ENCODE measurements at places on chromosomes 3 and 15.
A peak's percentile ranks its signal among the peaks of the same experiment; 100 is the strongest.

DNA sequence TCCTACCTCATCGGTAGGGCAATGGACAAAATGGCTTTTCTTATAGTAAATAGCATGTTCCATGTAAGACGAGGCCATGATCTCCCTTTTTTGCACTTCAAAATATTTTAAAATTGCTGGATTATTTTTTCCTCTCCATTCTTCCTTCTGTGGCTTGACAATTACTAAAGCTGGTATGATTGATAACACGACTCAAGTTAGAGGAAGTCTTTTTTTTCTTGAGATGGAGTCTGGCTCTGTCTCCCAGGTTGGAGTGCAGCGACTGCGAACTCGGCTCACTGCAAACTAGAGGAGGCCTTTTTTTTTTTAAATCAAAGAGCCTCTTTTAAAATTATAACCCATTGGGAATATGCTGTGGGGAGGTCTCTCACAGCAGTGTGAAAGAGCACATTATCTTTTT is 124.5 kb upstream of the TBL1XR1 start:
- no peak for DNase-seq

- no peak for DNase-seq
Measured at GRCh38 chr3:196992461-196993065, 23.9 kb upstream of the PIGZ start.

GRCh38 chr3:191441687-191442086 is 19.3 kb upstream of the PYDC2 start:
- no peak for DNase-seq

GRCh38 chr3:28150465-28151206 is 90.8 kb upstream of the CMC1 start:
- peak; percentile 21 for DNase-seq

GRCh38 chr3:185439745-185440466 is 58.9 kb downstream of the TMEM41A start:
- no peak for DNase-seq

- no peak for DNase-seq
Measured at GRCh38 chr3:127915115-127915936, at the start of gene KBTBD12. Gene KBTBD12 (plus strand): TSS chr3:127915232. CDS start chr3:127923062, 7,830 bp downstream.

DNA sequence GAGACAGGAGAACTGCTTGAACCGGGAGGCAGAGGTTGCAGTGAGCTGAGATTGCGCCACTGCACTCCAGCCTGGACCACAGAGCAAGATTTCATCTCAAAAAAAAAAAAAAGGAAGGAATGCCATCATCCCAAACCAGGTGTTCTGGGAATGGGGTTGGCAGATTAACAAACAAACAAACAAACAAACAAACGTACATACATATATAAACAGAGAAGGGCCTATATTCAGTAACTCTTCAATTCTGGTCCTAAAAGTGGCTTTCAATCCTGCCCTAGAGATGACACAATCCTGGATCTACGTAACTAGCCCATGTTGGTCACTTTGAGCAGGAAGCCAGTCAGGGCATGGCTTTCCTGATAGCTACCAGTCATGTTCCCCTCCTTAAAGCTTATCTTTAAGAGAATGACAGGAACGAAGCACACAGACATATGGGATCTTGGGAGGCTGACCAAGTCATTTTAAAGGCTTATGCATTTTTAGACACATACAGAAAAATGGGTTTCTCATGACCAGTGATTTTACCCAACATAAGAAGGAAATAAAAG is 29.9 kb upstream of the RAB11A start:
- no peak for DNase-seq

DNA sequence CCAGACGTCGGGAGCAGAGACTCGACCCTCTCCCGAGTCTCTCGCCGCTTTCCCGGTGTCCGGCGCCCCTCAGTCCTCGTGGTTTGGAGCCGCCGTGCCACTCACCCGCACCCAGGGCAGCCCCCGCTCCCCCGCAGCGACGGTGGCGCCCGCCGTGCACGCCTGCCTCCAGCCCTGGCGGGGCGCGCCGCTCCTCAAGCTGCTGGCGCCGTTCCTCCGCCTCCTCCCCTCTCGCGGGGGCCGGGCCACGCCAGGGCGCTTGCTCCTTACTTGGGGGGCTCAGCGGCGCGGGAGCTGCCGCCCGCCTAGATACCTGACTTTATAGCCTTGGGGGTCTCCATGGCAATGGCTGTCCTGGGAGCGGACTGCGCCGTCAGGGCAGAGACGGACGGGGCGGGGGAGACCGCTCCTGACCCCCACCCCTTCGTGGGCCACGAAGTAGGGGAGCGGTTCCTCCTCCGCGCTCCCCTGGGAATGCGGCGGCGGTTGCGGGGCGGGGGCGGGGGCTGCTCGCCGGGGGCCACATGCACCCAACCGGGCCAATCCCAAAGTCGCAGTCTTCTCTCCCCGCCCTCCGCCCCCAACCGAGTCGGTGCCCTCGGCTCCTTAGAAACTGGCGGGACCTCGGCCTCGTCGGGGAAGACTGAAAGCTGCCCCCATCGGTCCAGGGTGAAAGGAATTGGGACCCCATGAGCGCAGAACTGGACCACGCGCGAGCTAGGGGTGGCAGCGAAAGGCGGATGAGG is at the start of gene ANKRD63:
ANKRD63 (minus strand) TSS at position 196 of the 746 bp plus-strand sequence. CDS start 478 bp downstream, outside the sequence.
- peak; percentile 65 for DNase-seq

- no peak for DNase-seq
Measured at GRCh38 chr3:194257916-194258668, 93.0 kb downstream of the CPN2 start.

DNA sequence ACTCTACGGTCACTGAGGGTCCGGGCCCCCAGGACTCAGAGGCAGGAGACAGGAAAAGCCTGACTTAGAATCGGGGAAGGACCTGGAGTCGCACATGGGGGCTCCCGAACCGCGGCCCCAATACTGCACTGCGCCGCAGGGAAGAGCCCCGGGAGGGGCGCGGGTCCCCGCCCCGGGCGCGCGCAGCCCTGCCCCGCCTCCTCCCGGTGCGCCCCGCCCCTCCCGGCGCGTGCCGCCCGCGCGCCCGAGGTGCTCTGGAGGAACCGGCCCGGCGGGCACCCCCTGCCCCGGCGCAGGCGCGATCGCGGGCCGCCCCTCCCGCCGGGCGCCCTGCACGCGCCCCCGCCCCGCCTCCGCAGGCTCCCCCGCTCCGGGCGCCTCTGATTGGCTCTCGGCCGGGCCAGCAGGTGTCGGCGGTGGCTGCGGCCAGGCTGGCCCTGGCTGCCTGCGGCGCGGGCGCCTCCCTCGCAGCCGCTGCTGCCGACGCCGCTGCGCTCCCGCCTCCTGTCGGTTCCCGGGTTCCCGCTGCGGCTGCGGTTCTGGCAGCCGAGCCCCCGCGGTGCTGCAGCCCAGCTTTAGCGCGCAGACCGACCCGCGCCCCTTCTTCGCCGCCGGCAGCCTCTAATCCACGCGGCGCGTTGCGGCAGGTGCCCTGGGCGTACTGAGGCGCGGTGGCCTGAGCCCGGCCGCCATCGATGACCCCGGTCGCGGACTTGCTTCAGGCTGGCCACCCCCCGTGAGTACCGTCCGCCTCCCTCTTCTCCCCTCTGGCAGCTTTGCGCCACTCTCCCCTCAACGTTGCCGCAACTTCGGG is at the start of gene MYRIP:
MYRIP (plus strand) TSS at position 429 of the 814 bp plus-strand sequence. CDS start 91,208 bp downstream, outside the sequence.
- peak; percentile 59 for DNase-seq

DNA sequence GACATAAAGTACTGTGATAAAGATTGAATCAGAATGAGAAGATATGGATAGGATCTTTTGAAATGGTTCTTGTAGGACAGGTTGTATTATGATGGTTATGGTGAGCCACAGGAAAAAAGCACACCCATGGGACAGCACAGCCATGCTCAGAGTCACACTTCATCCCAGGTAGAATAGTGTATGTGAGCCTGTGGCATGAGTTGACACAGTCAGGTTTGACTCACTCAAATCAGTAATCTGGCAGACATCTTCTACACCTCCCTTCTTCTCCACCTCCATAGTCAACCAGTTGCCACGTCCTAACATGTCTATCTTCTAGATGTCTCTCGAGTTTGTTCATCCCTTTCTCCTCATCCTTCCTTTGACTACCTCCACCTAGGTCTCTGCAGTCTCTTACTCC is 176.0 kb downstream of the RBMS3 start:
- DNase-seq, result no peak

DNA sequence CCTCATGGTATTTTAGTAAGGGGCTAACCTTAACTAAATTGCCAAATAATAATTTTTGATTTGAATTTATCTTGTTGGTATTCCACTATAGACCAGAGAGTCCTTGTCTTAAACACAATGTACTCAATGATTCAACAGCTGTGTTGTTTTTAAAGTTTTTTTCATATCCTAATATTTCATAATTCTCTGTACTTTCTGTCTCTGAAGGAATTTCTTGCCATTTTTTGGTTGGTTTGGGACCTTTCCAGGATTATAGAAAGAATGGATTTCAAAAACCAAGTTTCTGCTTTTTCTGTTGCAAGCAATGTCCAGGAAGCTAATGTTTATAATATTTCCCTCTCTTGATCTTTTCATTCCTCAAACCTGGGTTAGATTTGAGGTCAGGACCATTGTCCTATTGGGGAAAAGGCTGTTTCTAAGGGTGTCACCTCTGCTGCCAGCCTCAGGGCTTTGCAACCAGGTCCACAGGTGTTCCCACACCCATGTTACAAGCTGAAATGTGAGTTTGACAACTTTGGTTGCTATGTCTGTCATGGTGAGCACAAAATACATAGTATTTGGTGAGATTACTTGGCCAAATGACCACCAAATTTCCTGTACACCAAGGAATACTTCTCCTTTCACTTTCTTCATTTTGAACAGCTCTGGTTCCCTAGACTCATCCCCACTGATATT is 363.7 kb upstream of the RGMA start:
- DNase-seq, result no peak

DNA sequence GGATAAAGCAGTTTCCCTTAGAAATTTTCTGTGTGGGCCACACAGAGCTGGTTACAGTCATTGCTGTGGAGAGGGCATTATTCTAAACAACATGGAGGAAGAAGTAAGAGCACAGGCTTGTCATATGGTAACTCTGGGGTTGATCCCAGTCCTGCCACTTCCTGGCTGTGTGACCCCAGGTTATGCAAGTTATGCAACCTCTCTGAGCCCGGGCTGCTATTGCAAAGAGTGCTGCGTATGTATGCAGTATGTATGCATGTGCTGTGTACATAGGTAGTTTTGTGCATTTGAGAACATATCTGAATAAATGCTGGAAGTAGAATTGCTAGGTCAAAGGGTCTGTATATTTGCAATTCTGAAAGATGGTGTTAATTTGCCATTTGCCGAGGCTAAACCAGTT is 9.2 kb downstream of the SPSB4 start:
- no peak for DNase-seq

GRCh38 chr3:133441867-133442270 is 42.0 kb downstream of the BFSP2 start:
- DNase-seq, result no peak

- no peak for DNase-seq
Measured at GRCh38 chr3:77122652-77123051, 82.8 kb downstream of the ROBO2 start.

GRCh38 chr3:195162033-195162669 is 108.8 kb downstream of the XXYLT1 start:
- no peak for DNase-seq

- DNase-seq, result no peak
Measured at GRCh38 chr15:69032031-69032430, 17.5 kb downstream of the NOX5 start.

DNA sequence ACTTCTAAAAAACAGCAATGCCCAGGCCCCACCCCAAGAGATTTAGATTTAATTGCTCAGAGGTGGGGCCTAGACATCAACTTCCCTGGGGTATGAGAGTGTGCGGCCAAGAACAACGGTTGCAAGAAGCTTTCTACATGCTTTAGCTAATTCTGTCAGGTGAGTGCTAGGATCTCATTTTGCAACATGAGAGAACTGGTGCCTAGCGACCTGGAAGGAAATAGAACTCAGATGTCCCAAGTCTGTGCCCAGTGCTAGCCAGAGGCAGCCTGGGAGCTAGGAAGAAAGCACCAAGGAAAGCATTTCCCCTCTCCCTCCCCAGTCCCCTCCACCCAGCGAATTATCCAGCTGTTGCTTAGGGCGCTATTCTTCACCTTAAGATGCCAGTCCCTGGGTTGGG is 22.9 kb upstream of the HRH1 start:
- no peak for DNase-seq

- DNase-seq, result no peak
Measured at GRCh38 chr3:116164039-116164438, 281.2 kb downstream of the LSAMP start.

DNA sequence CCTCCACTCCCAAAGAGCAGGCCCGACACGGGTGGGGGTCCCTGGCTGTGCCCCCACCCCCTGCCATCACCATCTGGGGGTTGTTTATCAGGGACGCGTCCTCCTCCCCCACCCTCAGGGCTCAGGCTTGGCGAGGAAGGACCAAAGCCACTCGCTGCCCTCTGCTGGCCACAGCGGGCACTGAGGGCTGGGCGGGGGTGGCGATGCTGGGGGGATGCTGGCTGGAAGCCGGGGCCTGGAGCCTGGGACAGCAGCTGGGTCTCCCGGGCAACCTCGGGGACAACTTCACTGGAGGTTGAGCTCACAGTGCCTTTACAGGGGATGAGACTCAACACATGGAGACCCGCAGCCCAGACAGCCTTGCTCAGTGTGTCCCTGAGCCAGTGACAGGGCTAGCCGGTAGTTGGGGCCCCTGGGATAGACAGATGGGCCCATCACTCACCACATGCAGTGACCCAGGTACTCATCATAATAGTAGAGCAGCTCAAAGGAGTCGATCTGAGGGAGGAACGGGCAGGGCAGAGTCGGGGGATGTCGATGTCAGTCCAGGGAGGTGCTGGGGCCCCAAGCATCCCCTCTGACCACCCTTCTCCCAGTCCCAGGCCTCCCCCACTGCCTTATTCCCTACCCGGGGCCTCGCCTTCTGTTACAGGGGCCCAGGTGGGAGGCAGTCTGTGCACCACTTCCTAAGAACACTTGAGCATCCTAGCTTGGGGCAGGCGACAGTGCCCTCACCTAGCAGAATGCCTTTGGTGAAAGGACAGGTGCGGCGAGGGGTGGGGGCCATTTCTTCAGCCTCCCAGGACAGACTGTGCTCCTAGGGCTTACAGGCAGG is 5.9 kb upstream of the CALML4 start:
- DNase-seq, result peak; percentile 85

DNA sequence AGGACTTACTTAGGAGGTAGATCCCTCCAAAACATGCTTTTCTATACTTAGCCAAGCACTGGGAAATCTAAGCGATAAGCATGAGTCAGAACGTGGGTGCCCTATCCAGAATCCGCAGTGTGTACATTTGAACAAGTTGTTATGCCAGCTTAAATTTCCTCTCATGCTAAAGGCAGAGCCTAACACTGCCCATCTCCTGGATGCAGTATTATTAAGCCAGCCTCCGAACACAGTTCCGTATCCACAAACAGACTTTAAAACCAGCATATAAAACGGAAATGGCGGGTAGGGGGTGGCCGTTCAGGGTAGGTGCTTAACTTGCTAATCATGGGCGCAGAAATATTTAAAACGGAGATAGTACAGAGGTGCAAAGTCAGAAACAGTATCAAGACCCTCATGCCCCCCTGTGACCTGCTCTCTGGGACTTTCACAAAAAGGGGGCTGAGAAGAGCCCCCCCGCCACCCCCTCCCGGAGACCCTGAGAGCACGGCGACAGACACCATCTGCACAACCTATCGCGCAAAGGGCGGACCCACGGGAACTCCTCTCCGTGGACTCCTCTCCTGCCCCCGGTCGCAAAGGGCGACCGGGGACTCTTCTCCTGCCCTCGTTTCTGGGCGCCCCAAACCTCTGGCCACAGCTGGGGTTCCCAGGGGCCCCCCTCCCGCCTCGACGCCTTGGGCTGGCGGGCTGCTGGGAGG is 889 bp upstream of the LRRIQ4 start:
- peak; percentile 78 for DNase-seq

- no peak for DNase-seq
Measured at GRCh38 chr3:150751781-150752263, 11.1 kb downstream of the SIAH2 start.

- no peak for DNase-seq
Measured at GRCh38 chr15:47862402-47862801, 145.1 kb downstream of the SEMA6D start.

GRCh38 chr15:92719021-92719420 is 63.4 kb upstream of the FAM174B start:
- DNase-seq, result peak; percentile 34

Measured in adipocyte (in vitro differentiated cells).